Head of caudate nucleus (tissue), 42 donors: ENCODE measurements at places on chromosomes 5 and 9.
A peak's percentile ranks its signal among the peaks of the same experiment; 100 is the strongest.

GRCh38 chr9:20579524-20580314 is 42.6 kb downstream of the MLLT3 start:
- no peak for DNase-seq

- DNase-seq = no peak
Measured at GRCh38 chr9:109264877-109265587, 55.8 kb downstream of the EPB41L4B start.

GRCh38 chr5:138648841-138649240 is 73.6 kb upstream of the HSPA9 start:
- DNase-seq = no peak

- DNase-seq = no peak
Measured at GRCh38 chr9:72154468-72155285, 5.4 kb downstream of the GDA start.

GRCh38 chr9:82410306-82410705 is 421.7 kb downstream of the SPATA31D1 start:
- no peak for DNase-seq

- no peak for DNase-seq
Measured at GRCh38 chr5:137453483-137454080, 45.5 kb downstream of the SPOCK1 start.

- DNase-seq = peak; percentile 44
Measured at GRCh38 chr9:126833710-126834345, 26.6 kb upstream of the ZBTB34 start.

GRCh38 chr9:124855944-124856765 is 2.9 kb downstream of the WDR38 start:
- DNase-seq = no peak

- DNase-seq = no peak
Measured at GRCh38 chr5:101520417-101520816, 617.3 kb upstream of the ST8SIA4 start.
